ENCODE measurements at places on chromosomes 12 and 14.

- peak; percentile 100 for DNase-seq
Measured at GRCh38 chr14:75188520-75189268, 12.3 kb upstream of the TMED10 start.

GRCh38 chr14:95490727-95491451 lies 25.6 kb downstream of the SYNE3 start:
- no peak for DNase-seq

DNA sequence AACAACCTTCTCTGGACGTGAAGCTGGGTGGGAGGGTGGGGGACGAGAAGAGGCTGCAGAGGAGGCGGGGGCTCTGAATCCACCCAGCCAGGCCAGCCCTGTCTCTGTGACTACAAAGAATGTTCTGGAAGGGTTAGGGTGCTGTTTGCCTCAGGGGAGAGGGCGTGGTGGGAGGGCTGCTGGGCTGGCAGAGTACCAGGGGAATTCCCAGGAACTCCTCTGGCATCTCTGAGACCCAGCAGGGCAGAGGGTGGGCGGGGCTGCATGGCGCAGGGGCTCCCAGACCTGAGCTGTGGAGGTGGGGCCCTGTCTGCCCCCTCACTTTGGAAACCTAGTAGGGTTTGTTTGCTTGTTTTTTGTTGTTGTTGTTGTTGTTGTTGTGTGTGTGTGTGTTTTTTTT lies 45.5 kb upstream of the FZD10 start:
- no peak for DNase-seq

DNA sequence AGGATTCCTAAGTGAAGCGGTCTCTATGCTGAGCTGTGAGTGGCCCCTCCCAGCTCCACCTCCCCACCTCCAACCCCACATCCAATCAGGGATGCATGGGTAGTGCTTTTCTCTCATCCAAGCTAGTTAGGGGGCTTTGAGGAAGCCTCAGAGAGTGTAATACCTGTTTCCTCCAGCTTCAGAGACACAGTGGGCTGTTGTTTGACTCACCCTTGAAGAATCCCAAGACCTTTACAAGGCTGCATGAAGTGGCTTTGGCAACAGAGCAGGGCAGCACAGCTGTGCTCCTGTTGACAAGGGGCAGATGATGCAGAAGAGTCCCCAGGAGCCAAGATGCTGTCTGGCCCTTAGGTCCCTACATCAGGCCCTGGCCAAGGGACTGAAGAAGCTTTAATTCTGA lies 27.1 kb upstream of the CLMN start:
- DNase-seq: no peak

DNA sequence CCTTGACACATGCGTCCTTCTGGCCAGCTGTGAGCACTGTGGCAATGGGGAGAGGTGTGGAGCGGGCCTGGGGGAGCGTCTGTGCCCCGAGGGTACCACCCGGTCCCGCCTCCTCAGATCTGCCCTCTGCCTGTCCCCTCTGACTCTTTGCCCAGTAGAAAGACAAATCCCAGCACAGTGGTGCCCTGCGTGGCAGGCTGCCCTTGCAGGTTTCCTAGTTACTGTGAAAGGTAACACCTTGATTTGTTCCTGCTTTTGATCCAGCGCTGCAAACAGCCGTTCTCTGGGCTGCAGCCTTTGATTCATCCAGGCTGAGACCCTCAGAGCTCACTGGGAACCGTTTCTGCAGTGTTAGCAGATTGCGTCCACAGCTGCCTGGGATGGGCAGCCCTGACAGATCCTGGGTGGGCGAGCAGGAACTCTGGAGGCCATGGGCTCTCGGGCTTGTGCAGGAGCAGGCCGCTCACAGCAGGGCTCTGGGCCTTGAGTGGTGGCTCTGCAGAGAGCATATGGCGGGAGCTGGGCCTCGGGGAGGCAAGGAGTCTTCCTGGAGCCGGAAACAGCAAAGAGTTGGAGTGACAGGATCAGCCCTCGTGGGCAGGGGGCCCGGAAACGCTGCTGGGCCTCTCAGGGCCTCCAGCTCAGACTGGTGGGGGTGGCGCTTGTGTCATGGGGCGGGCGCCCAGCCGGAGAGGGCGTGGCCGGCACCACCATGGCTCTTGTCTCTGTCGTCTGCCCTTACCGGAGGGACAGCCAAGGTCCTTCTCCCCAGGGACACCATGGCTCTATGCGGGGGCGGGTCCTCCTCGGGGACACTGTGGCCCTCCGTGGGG lies 16.6 kb downstream of the FBRSL1 start:
- DNase-seq: no peak

DNA sequence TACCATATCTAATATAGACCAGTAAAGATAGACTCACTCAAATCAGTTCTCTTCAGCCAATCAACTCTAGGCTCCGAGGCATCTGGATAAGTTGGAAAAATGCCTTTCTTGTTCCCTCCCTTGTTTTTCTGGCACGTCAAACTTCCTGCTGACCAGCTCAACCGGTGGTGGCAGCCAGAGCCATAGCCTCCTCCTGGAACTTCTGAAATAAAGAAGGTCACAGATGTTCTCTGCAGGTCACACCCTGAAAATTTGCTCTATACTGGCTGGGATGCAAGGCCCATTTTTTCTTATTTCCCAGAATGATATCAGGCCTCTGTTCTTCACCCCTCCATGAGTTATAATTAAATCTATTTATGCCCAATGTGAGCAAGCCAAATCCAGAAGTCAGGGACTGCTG lies 81.9 kb downstream of the BMP4 start:
- DNase-seq: no peak

DNA sequence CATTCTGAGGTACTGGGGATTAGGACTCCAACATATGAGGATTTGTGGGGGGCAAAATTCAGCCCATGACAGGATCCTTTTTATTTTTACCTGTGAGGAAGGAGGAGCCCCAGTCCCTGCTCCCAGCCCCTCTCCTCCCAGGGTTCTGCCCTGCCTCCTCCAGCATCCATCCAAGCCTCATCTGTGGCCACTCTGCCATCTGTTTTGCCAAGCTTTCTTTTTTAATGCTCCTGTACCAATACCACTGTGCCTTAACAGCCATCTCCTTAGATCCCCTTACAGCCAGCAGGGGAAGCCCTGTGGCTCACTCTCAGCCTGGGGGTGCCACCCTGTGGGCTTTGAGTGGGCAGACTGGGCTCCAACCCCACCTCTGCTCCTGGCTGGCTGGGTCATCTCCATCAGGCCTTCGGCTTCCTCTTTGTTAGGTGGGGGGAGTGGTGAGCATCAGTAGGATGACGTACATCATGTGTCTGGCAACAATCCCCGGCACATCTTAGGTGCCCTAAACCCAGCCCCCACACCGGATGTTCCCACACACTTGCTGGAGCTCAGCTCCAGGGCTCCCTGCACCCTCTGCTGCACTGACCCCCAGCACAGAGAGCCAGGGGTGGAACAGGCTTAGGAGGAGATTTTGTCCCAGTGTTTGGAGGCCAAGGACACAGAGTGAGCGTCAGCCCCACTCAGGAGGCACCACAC lies 40.2 kb downstream of the CYP46A1 start:
- no peak for DNase-seq

GRCh38 chr12:29201296-29201695 lies 52.2 kb downstream of the FAR2 start:
- DNase-seq: peak; percentile 36

DNA sequence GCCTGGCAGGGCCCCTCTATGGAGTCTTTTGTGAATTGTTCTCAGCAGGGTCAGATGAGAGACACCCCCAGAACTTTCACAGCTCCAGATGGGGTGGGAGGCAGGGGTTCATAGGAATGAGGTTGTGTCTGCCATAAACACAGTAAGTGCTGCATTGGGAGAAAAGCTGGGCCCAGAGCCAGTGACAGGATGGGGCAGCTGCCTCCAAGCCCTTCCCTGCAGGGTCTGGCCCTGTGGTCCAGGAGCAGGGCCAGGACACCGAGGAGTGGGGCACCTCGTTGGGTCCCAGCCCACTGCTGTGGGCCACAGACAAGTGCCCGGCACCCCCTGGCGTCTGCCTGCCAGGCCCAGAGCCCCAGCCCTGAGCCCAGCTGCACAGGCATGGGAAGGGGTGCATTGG lies 13.3 kb downstream of the INF2 start:
- DNase-seq: no peak
